ENCODE measurements at places on chromosomes 7 and 10.

DNA sequence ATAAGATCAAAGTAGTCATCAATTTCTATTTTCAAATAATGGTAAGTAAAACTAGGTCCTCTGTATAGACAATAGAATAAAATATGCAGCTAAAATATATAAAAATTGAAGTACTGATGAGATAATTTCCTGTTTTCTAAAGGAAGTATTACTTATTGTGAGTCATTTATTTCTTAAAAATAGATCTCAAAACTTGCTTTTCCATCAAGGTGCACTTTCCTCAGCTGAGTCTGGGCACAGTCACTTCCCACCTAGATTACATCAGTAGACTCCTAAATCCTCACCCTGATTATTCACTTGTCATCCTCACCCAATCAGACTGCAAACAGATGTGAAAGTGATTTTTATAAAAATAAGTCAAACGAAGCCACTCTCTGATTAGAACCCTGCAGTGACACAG is 211.5 kb downstream of the POM121L12 start:
- DNase-seq, result no peak

GRCh38 chr10:19043431-19043830 is 5.2 kb upstream of the MALRD1 start:
- DNase-seq, result no peak

GRCh38 chr10:72329290-72330068 is 25.2 kb downstream of the DNAJB12 start:
- no peak for DNase-seq

- DNase-seq, result no peak
Measured at GRCh38 chr7:4103352-4104091, 578.6 kb upstream of the FOXK1 start.

DNA sequence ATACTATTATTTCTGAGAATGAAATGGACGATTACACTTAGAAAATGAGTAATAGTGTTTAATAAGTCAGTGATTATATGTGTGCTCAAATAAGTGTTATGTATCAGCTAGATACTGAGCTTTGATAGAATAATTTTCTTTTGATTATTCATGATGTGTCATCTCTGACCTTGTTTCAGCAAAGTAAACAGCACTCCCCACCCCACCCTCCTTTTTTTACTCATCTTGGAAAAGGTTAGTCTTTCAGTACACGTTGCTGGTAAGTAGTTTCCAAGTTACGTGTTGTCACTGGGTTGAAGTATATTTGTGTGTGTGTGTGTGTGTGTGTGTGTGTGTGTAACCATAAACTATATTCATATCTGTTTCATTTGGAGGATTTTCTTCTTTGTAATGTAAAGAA is 84.1 kb downstream of the GNAI1 start:
- DNase-seq, result no peak

DNA sequence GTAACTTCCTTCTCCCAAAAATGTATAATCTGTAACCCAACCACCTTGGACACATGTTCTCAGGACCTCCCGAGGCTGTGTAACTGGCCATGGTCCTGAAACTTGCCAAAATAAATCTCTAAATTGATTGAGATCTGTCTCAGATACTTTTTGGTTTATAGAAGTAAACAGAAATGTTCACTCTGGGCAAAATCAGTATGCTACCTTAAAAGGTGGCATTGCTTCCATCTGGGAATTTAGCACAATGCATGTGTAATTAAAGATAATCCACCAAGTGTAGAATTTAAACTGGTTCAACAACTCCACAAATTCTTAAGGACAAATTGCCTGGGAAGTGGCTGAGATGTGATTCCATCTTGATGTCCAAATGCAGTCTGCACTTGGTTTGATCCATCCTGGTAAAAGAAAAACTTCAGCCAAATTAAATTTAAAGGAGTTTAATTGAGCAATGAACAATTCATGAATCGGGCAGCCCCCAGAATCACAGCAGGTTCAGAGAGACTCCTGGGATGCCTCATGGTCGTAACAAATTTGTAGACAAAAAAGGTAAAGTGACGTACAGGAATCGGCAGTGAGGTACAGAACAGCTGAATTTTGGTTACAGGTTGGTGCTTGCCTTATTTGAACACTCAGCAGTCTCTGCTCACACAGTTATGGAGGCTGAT is 102.6 kb upstream of the PFKP start:
- no peak for DNase-seq

- no peak for DNase-seq
Measured at GRCh38 chr7:101133621-101134398, 6.9 kb downstream of the SERPINE1 start.

DNA sequence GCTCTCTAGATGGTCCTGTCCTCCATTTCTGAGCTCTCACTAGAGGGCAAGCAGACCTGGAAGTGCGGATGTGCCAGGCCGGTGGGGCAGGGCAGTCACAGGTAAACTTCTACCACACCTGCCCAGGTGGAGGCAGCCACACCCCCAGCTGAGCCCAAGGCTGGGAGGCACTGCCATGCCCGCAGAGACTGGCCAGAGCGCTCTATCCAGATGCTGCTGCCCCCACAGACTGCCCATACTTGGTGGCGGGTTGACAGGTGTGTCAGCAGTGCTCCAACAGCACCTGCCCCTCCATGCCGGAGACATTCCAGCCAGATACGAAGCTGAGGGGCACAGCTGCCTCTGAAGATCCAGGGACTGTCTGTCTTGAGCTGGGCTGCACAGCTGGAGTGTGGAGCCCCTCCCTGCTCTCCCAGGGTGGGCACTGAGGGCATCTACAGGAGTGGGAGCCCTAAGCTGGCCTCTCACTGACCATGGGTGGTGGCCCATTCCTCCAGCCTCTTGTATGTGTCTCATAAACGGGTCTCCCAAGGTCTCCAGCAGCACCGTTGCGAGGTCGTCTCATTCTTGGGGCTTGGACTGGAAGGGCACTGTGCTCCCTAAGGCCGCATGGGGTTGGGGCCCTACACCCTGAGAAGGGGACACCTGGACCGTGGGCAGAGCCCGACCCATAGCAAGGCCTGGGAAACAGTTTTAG is 38.2 kb upstream of the PPIF start:
- DNase-seq, result no peak

DNA sequence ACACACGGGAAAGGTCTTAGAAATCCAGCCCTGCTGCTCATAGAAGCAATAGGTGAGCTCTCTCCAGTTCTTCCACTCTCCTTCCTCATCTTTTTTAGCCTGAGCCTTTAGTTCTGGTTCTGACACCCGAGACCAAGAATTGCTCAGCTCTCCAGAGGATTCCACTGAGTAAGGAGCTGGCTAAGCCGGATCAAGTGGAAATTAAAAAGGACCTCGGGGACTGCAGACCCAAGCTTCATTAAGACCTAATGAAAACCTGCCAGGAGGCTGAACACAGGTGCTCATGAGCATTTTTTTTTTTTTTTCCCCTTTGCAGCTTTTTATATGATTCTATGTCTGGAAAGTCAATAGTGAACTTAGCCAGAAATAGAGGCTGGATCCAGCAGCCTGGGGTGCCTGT is 1176.0 kb upstream of the AUTS2 start:
- DNase-seq, result no peak

DNA sequence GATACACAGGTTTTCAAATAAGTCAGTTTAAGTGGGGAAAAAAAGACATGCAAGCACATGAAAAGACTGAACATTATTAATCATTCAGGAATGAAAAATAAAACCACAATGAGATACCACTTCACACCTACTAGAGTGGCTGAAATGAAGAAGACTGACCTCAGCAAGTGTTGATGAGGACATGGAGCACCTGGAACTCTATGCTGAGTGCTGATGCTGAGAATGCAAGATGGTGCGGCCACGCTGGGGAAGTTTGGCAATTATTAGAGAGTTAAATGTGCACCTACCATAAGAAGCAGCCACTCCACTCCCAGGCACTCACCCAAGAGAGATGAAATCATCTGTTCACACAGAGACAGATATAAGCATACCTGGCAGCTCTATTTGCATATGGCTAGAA is 32.9 kb upstream of the ELFN1 start:
- DNase-seq, result no peak

GRCh38 chr10:98619446-98619845 is 172.7 kb upstream of the HPS1 start:
- DNase-seq, result no peak

GRCh38 chr7:155886391-155887173 is 74.3 kb upstream of the SHH start:
- no peak for DNase-seq

DNA sequence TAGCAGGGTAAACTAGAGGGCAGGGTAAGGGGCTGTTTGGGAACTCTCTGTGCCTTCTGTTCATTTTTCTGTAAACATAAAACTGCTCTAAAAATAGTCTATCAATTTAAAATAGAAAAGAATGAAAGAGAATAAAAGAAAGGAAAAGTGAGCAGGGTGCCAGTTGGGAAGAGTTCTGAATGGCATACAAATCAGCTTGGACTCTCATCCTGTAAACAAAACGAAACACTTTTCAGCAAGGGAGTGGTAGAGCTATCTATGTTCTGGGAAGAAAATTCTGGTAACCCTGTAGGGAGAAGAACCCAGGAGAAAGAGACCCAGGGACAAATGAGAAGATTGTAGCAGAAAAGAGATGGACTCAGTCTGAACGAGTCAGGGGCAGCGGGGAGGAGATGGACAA is 24.6 kb downstream of the SCRN1 start:
- DNase-seq, result no peak

- DNase-seq, result no peak
Measured at GRCh38 chr7:158567153-158567603, 20.4 kb downstream of the PTPRN2 start.

DNA sequence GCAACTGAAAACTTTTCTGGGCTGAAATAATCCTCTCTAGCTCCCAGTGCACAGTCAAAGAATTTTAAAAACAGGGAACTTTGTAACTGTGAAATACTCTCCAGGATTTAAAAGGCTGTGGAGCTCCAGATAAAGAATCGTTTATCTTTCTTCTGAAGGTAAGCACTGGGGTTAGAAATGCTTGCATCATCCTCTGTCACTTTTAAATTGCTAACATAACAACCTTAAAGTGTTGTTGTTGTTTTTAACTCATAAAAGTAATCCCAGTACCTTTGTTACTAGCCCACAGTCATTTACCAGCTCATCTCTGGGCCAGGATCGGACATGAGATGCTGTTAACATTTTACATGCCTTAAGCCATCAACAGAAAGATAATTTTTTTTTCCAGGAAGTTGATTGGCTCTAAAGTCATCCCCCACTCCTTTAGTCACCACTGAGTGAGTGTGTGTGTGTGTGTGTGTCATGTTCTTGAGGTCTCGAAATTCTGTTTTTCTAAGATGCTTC is at the start of gene SLC39A12:
Gene SLC39A12 (plus strand): TSS at position 51 of the 504 bp plus-strand sequence. CDS start 1,359 bp downstream, outside the sequence.
- no peak for DNase-seq

DNA sequence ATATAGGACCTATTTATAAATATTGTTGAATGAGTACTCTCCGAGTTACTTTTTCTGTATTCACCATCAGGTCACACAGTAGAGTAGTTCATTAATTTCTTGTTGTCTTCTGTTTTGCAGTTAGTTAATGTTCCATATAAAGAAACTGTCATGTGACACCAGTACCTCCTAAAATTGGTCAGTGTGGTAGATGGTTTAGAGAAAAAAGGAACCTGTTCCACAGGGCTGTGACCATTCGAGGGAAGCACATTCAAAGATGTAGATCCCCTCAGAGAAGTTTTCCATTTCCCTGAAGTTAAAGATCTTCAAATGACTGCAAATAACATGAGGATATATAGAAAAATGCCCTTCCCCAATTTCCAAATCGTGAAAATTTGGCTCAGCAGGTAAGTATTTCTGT is 45.7 kb downstream of the PRPF18 start:
- no peak for DNase-seq

DNA sequence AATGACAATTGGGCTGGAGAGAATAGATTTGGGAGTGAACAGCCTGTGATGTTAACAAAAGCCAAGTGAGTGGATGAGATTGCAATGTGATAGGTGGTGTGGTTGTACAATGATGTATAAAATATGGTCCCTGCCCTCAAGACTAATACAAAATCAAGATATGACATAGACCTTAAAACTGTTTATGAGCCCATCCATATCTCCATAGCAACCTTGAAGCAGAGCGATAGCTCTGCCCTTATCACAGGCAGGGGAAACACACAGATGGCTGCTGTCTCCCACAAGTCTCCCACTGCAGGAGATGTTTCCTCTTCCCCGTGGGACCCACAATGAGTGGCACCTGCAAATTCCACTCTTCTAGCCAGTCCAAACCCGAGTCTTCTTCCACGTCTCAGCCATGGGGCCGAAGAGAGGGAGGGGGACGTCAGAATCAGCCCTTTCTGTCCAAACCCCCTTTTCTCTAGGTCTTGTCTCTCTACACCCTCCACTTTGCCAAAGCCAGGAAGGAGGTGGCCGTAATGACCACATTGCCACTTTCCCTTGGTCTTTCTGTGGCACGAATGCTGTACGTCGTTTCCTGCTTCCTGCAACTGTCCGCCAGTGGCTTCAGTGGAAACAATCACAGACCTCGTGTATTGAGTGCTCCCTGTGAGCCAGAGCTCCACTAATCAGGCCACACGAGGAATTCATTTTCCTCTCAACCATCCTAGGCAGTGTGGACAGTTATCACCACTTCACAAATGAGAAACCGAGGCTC is 7.5 kb upstream of the TBXAS1 start:
- DNase-seq, result no peak

- DNase-seq, result no peak
Measured at GRCh38 chr10:122484276-122485060, 23.1 kb downstream of the HTRA1 start.

DNA sequence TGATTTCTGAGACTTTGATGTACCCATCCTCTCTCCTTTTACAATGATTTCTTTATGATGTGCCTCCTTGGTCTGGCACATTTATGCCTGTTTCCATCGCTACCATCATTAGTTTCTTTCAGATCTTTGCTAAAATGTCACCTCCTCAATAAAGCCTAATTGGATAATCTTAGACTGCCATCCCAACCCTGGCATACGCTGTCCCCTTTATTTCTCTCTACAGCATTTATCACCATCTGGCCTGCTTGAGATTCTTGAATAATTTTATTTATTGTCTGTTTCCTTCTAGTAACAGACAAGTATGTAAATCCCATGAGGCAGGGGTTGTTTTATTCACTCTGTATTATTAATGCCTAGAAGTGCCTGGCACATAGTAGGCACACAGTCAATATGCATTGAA is 6.7 kb upstream of the DNTT start:
- no peak for DNase-seq

DNA sequence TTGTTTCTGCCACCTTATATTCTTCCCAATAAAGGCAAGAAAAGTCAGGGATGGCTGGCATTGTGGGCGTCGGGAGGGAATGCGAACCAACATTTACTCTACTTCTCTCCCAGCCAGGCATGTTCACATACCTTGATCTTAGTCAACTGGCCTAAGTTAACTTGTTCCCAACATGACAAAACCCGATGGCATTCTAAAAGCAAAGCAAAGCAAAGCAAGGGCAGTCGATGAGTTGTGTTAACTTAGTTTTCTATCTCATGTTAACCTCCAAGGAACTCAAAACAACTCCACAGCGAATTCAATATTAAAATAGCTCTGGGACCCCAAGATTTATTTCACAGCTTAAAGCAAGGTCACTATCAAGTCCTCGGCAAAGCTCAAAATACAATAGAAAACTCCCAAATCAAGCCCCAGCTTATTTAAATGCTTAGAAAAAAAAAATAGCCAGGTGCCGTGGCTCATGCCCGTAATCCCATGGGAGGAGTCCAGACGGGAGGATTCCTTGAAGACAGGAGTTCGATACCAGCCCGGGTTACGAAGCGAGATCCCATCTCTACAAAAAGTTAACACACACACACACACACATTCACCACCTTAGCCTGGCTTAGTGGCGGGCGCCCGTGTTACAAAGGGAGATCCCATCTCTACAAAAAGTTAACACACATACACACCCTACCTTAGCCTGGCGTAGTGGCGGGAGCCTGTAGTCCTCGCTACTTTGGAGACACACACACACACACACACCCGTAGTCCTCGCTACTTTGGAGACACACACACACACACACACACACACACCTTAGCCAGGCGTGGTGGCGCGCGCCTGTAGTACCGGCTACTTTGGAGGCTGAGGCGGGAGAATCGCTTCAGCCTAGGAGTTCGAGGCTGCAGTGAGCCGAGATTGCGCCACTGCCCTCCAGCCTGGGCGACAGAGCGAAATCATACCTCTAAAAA is 901 bp upstream of the CCNY start:
- no peak for DNase-seq

Measured in T follicular helper cell (primary cell).